ENCODE measurements at places on chromosomes 5 and 9. TPM values are rescaled to one million over a fixed set of nuclear protein-coding genes. Genes with fewer than 3 reads are reported as not detected.

Gene TRAF1
- 2.2 TPM for total RNA-seq

Gene DMRT3
- total RNA-seq: under 0.01 TPM

- DNase-seq: no peak
These were observed 24.1 kb upstream of the TRAF1 start for GRCh38 chr9:120950421-120951388.

DNA sequence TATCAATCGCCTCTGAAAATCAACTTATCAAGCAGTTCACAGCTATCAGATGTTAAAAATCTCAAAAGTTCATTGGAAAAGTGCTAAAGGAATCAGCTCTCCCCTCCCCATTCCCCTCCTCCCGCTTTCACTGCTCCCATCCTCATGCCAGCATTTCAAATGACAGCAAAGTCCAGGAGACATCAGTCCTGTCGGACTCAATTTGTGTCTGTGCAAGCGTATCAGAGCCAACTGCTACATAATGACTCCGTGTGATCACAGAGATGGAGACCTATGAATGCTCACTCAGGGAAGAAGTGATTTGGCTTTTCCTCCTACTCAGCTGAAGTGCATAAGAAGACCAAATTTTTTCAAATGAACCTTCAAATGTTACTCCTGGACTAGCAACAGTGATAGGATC is 937.2 kb upstream of the DMAC1 start:
- no peak for DNase-seq

Gene GDA
- total RNA-seq: under 0.01 TPM

Gene FOXB2
- total RNA-seq: not detected

Gene LCN9
- total RNA-seq: not detected

Gene NMRK1
- 3.8 TPM for total RNA-seq

- no peak for DNase-seq
These were observed 153.9 kb downstream of the SMC2 start for GRCh38 chr9:104247899-104248460.

GRCh38 chr9:115590011-115590410 is 472.1 kb upstream of the TNC start:
- DNase-seq: no peak

GRCh38 chr5:28329176-28329575 is 1290.8 kb upstream of the CDH9 start:
- DNase-seq: no peak

DNA sequence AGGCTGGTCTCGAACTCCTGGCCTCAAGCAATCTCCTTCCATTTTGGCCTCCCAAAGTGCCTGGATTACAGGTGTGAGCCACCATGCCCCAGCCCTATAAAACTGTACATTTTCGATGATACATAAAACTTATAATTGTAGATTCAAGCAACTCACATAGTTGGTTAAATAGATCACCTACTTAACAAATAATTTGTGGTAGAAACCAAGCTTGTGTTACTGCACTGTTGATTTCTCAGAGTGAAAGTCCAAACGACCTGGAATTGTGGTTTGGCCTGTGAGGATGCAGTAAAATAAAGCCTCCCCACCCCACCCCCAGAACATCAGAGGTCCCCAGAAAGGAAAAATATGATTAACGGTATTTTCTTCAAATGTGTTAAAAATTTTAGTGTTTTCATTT is 92.7 kb downstream of the TRIO start:
- no peak for DNase-seq

GRCh38 chr5:180204276-180204819 is 4.7 kb downstream of the RASGEF1C start:
- DNase-seq: no peak

- DNase-seq: no peak
These were observed 156.4 kb downstream of the FGF18 start for GRCh38 chr5:171575808-171576207.

DNA sequence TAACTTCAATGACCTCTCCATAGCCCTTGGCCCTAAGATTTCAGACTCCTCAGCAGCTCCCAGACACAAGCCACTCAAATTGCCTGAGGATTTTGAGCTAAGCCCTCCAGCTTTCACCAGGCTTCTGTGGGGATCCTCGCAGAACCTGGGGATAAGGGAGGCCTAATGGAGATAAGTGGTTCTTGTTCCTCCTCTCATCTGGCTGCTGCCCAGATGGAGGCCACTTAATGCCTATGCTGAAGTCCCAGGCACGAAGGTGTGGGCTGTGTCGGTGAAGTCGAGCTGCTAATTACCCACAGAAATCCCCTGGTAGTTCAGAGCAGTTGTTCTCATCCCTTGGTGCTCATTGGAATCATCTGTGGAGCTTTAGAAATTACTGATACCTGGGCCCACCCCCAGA is 10.3 kb upstream of the FAT2 start:
- no peak for DNase-seq

GRCh38 chr9:89839449-89839848 is 234.6 kb downstream of the GADD45G start:
- DNase-seq: no peak

Gene LCN15
- not detected for total RNA-seq

Gene SLC25A2
- 0.54 TPM for total RNA-seq

GRCh38 chr5:124180299-124180874 is 566.1 kb downstream of the ZNF608 start:
- DNase-seq: no peak

- DNase-seq: no peak
These were observed 164.5 kb downstream of the ZNF608 start for GRCh38 chr5:124581738-124582560.

GRCh38 chr5:37710965-37711364 is 128.9 kb downstream of the GDNF start:
- DNase-seq: no peak

- DNase-seq: no peak
These were observed 29.2 kb upstream of the TENT4A start for GRCh38 chr5:6684075-6684474.

Gene PLEKHG4B
- 7.0 TPM for total RNA-seq

GRCh38 chr5:57675236-57675635 is 192.6 kb upstream of the ACTBL2 start:
- no peak for DNase-seq

GRCh38 chr9:124501771-124502320 is 5.4 kb downstream of the NR5A1 start:
- no peak for DNase-seq

DNA sequence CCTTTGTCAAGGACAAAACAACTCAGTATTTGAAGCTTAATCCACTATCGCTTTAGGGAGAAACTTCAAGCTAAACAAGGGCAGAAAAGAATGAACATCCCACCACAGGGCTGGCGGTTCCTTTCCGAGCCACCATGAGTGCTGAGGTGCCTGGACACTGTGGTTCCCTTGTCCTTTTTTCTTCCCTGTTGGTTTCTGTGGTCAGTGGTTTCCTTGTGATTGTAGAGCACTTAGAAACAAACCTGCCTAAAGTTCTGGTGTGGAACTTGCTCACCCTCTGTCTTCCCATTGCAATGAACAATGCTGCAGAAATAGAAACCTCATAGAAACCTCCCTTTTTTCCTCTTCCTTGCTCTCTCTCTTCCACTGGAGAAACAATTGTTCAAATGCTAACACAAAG is 79.3 kb upstream of the TBC1D2 start:
- no peak for DNase-seq

Gene GABRA6
- not detected for total RNA-seq

Gene OLFM1
- total RNA-seq: 0.27 TPM

GRCh38 chr5:115457571-115457970 is 87.0 kb downstream of the FEM1C start:
- DNase-seq: no peak

GRCh38 chr9:118209343-118209742 is 505.1 kb downstream of the TLR4 start:
- no peak for DNase-seq

GRCh38 chr5:137252512-137252911 is 246.6 kb downstream of the SPOCK1 start:
- no peak for DNase-seq

DNA sequence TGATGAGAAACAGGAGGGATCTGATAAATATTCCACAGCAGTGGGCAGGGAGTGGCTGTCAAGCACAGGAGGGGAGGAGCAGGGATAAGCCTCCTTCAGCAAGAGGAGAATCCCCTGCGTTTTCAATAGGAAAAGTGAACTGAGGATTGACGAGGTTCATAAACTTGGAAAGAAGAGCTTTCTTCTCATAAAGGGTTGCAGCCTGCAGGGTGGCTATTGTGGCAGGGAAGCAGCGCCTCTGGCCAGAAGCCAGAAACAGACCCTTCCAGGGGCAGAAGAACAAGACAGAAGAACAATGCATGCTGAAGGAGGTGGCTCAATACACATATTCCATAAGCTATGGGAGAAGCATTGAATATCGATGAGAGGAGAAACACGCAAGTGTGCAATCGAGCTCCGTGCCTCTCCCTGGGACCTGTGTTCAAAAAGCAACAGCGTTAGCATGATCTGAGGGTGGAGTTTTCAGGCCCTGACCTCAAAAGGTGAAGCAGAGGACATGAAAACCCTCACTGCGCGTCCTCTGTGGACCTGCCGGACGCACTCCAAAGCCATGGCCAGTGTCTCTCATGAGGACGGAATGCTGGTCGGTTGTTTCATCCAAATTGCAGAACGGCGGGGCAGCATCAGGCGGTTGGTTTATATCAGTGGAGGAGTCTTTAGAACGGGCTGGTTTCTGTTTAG is 67.6 kb downstream of the ANKRD33B start:
- no peak for DNase-seq

DNA sequence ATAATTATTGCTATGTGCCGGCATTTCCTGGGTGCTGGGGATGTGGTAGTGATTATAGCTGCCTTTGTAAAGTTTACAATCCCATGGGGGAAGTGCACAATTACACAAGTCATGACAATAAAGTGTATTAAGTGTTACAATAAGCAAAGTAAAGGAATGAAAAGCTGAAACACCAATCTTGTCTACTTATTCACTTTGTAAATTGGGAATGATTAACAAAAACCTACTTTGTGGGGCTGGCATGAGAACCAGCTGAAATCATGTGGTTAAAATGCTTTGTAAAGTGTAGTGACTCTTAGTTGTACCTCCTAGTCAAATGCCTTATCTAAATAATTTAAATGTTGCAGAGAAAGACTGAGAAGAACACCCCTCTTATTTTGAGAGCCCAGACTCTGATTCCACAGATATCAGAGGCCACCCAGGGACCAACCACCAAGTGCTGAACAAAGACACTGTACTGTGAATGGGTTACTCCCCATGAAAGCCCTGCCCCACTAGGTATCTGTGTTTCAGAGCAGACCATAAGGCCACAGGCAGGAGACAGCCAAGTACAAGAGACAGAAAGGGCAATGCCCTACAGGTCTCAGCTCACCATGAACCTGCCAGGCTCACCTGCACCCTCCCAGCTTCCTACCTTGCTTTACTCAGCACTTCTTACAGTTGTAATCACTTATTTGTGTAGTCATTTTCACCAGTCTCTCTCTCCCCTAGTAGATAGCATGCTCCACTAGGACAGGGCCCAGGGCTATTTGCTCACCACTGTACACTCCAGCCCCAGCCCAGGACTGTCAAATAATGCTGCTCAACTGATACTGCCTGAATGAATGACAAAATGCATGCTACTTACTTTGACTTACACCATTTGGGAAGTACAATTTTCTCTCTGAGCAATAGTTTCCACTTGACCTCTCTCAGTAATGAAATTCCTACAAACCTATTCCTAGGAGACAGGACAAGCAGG is 101.6 kb upstream of the APC start:
- no peak for DNase-seq

DNA sequence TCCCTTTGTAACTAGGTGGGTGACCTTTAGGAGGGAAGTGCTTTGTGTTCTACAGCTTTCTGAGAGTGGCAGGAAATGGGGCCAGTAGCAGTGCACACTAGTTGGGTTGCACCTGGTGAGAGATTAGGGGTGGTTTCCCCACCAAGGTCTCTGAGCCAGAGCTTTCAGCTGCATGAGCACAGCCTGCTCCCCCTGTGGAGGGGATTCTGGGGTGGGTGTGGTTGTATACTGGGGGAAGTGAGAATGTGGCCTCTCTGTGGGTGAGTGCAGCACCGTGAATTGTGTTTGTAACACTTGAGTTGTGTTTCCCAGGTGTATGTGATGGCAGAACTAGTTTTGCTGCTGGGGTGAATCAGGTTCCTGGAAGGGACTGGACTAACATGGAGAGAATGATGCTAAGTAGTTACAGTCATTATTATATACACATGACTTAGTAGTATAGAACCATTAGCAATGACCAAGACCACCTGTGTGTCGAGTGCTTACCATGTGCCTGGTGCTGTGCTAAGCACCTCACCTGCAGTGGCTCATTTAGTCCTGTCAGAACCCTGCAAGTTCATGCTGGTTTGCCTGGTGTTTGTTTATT is 11.8 kb upstream of the CXXC5 start:
- DNase-seq: no peak

Gene CTNND2
- not detected for total RNA-seq

- no peak for DNase-seq
These were observed 106.1 kb downstream of the UBE2R2 start for GRCh38 chr9:33923079-33923478.

Gene LCN6
- 0.81 TPM for total RNA-seq

DNA sequence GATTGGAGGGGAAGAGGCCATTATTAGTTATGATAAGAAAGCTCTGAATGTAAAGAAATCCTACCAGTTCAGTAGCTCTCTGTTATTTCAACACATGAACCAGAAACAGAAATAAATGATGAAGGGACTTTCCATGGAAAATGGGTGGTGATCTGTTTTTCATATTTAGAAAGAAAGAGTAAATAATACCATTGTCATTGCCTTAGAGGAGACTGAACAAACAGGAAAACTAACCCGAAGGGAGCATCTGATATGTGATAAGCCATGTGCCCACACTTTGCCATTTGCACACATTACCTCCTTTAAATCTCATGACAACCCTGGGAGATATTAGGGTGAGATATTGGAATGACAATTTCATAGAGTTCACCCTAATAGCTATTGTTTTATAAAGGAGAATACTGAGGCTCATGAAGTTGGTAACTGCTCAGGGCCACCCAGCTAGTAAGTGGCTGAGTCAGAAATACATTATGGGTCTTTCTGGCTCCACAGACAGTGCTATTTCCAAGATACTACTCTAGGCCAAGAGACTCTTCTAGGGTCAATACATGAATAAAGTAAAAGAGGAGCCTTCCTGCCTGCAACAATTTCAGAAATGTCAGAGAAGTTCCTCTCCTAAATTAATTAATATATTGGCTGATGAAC is 111.0 kb upstream of the SLIT3 start:
- DNase-seq: no peak

Gene SLC6A18
- total RNA-seq: not detected

Gene CBY3
- total RNA-seq: 1.3 TPM

DNA sequence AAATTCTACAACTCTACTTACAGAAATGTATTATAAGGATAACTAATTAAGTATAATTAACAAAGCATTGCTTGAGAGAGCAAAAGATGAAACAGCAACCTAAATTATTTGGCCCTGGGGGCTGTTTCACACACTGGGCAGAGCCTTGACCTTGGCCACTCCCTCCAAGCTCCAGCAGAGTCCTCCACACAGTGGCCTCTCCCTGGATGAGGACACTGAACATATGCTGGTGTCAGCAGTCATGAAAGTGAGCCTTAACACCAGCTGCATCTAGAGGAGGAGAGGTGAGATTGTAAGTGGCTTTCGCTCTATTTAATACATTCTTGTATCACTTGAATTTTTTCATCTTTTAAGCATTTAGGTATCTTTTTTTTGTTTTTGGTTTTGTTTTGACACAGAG is 23.3 kb upstream of the ZDHHC12 start:
- no peak for DNase-seq

All from hematopoietic multipotent progenitor cell (in vitro differentiated cells).